A549 treated with dexamethasone at 1 μM for 4 hours (cell line): ENCODE measurements at places on chromosomes 7 and 10. TPM values are rescaled to one million over a fixed set of nuclear protein-coding genes. Genes with fewer than 3 reads are reported as not detected.

The IDI2 gene
- 0.07 TPM in 1 of 5 replicates, not detected in the others for total RNA-seq

The BLVRA gene
- total RNA-seq, result 63.7 to 90.7 TPM (median 67.6 TPM) in 5 replicates

The ZNF316 gene
- total RNA-seq, result 8.7 to 15.1 TPM (median 12.9 TPM) in 5 replicates

The SPDYE6 gene
- not detected in 5 replicates for total RNA-seq

The HOXA10 gene
- total RNA-seq, result 6.9 to 8.3 TPM (median 7.2 TPM) in 5 replicates

The MSS51 gene
- 0.26 to 0.57 TPM (median 0.38 TPM) in 5 replicates for total RNA-seq

The STK31 gene
- total RNA-seq, result 0.59 to 0.90 TPM (median 0.80 TPM) in 5 replicates

The PTPN20 gene
- 3.6 to 4.4 TPM (median 3.7 TPM) in 5 replicates for total RNA-seq

The MYL10 gene
- not detected in 5 replicates for total RNA-seq

The SYCE1 gene
- not detected in 5 replicates for total RNA-seq

The PPP1R17 gene
- not detected in 5 replicates for total RNA-seq

The CLCN1 gene
- 0.03 to 0.06 TPM (median 0.05 TPM) in 3 of 5 replicates, not detected in the others for total RNA-seq

The HPSE2 gene
- not detected in 5 replicates for total RNA-seq

The LHFPL3 gene
- not detected in 5 replicates for total RNA-seq

The IGFBP3 gene
- total RNA-seq, result 119 to 192 TPM (median 156 TPM) in 5 replicates

The AQP1 gene
- total RNA-seq, result 0.32 to 0.62 TPM (median 0.39 TPM) in 5 replicates

The TSPAN12 gene
- 0.27 to 1.1 TPM (median 0.41 TPM) in 5 replicates for total RNA-seq

The UNCX gene
- total RNA-seq, result 0.05 to 0.07 TPM (median 0.05 TPM) in 3 of 5 replicates, not detected in the others

The IGFBP1 gene
- total RNA-seq, result 53.7 to 72.9 TPM (median 66.2 TPM) in 5 replicates

The OPN4 gene
- 0.04 TPM in 1 of 5 replicates, not detected in the others for total RNA-seq

The CAV2 gene
- 168 to 193 TPM (median 191 TPM) in 5 replicates for total RNA-seq

The NPSR1 gene
- not detected in 5 replicates for total RNA-seq

The RFC2 gene
- 53.4 to 63.8 TPM (median 55.3 TPM) in 5 replicates for total RNA-seq

The HMX3 gene
- total RNA-seq, result not detected in 5 replicates
